Activated gamma-delta T cell treated with anti-CD3 and anti-CD28 coated beads, Interleukin-2, amount 50 U/mL, for 16 hours (primary cell): ENCODE measurements at places on chromosomes 5 and 9.

- no peak for DNase-seq
Measured at GRCh38 chr9:79015951-79016350, 555.8 kb upstream of the TLE4 start.

GRCh38 chr9:16524078-16524477 is 346.4 kb downstream of the BNC2 start:
- no peak for DNase-seq

GRCh38 chr5:177545487-177546257 is 8.7 kb downstream of the FAM193B start:
- DNase-seq = no peak

DNA sequence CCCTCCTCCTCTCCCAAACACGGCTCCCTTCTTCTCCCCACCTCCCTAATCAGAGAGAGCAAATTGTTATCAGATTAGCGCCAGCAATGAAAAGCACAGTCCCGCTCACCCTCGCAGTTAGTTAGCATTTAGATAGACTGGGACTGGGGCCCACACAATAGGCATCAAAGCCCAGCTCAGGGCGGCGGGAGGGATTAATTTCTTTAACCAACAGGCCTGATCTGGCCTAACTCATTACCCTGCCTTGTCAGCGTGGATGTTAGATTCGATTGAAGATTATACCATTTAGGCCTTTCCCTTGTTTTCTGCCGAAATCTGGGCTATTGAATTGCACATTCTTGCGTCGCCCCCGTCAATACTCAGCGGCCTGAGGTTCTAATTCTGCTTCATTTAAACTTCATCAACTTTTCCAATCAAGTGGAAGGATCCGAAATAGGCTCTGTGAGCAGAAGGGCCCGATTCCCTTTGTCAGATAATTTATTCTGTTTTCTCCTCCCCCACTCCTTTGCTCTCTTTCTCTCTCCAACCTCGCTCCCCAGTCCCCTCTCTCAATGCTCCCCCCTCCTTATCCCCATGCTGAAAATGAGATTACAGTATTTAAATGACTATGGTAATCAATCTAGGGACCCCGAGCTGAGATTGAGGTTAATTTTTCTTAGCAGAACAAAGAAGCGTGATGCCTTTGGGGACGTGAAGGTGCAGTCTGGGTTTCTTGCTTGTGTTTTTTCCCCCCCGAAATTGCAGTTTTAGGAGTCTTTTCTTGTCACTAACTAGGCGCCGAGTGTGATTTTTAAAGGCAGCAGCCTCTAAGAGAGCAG is 15.1 kb downstream of the CFAP77 start:
- no peak for DNase-seq
